ENCODE measurements at places on chromosomes 16 and 17.
A peak's percentile ranks its signal among the peaks of the same experiment; 100 is the strongest.

- no peak for DNase-seq
Observed at GRCh38 chr17:27466376-27466742, 10.1 kb downstream of the KSR1 start.

GRCh38 chr16:26102369-26102768, 410.6 kb downstream of the HS3ST4 start:
- no peak for DNase-seq

DNA sequence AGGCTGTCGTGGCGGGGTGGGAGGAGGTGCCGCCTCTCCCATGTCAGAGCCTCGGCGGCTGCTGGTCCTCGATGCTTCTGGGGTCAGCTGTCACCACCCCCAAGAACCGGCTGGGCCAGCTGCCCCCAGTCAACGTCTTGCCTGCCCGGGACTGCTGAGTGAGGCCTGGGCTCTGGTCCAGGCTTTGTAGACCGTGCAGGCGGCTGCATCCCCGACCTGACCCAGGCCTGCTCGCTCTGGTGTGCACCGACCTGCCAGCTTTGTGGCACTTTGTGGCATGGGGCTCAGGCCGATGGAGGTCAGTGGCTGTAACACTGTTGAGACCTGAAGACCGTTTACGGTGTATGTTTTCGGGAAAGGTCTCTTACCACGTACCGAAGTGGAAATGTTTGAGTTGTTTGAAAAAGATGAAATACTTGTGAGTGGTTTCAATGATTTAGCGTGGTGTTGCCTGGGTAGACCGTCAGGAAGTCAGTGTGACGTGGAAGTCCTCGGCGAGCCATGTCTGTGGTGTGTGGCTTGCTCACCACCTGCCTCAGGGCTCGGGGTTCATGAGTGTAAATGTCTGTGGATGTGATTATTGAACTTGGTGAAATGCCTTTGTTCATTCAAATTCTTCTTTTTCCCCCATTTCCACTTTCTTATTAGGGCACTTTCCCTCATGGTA, 53.2 kb upstream of the ZNF750 start:
- DNase-seq = no peak

- peak; percentile 99 for DNase-seq
Observed at GRCh38 chr17:34275881-34276280, 5.9 kb downstream of the CCL7 start.

GRCh38 chr17:2028737-2029136, 1.2 kb upstream of the DPH1 start:
- no peak for DNase-seq

DNA sequence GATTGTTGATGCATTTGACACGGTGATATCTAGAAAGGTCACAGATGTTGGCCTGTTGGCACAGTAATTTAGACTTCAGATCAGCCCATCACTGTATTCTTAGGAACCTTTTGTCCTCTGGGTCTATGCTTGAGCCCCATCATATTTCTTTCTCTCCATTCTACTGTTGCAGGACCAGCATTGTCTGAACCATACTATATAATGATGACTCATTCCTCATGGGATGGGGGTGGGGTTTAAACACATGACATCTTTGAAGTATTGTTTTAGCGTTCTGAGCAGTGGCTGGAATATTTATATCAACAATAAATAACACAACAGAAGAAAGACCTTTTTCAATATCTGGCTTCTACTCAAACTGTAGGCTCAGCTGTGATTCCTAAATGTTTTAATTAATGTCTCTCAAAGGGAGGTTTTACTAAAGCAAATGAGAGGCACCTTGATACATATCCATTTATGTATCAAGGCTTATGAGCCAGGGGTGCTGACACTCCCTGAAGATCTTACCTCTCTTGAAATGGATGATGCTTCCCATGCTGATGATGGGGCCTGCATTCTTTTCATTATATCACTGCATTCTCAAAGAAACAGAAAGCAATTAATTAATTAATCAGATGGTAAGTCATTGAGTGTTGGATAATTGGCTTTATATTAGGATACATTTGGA, 379.0 kb upstream of the GOT2 start:
- no peak for DNase-seq

- no peak for DNase-seq
Observed at GRCh38 chr17:77697480-77698400, 260.8 kb upstream of the TNRC6C start.

DNA sequence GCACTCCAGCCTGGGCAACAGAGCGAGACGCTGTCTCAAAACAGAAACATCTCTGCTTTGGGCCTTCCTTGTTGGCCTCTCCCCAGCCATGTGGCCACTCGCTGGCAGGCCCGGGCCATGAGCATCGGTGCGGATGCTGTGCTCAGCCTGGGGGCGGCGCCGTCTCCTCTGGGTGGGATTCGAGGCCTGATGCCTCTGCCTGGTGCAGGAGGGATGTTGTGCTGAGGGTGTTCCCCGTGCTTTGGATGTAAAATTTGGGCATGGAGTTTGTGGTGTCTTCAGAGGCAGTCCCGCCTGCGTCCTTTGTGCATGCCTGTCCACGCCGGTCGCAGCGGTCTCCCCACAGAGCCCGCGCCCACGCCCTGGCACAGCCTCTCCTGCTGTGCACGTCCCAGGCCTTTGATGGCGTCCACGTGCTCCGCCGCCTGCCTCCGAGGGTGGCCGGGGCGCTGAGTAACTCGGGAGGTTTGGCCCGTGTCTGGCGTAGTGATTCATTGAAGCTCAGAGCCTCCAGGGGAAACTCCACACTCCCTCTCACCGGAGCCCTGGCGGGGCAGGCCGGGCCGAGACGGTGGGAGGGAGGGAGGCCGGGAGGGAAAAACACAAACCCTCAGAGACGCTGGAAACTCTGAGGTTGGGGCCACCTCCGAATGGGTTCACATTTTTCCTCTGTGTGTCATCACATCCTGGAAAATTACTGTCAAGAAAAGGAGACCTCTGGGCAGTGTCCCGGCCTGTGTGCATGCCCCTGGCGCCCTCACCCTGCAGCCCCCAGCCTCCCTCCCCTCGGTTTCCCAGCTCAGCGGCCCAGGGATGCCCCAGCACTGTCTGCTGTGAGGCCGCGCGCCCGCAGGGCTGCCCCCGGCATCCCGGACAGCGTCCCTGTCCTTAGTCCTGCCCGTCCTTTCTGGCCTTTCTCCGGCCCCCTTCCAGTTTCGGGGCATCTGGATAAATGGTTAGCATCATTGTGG, 19.0 kb downstream of the CENPX start:
- DNase-seq = peak; percentile 96

DNA sequence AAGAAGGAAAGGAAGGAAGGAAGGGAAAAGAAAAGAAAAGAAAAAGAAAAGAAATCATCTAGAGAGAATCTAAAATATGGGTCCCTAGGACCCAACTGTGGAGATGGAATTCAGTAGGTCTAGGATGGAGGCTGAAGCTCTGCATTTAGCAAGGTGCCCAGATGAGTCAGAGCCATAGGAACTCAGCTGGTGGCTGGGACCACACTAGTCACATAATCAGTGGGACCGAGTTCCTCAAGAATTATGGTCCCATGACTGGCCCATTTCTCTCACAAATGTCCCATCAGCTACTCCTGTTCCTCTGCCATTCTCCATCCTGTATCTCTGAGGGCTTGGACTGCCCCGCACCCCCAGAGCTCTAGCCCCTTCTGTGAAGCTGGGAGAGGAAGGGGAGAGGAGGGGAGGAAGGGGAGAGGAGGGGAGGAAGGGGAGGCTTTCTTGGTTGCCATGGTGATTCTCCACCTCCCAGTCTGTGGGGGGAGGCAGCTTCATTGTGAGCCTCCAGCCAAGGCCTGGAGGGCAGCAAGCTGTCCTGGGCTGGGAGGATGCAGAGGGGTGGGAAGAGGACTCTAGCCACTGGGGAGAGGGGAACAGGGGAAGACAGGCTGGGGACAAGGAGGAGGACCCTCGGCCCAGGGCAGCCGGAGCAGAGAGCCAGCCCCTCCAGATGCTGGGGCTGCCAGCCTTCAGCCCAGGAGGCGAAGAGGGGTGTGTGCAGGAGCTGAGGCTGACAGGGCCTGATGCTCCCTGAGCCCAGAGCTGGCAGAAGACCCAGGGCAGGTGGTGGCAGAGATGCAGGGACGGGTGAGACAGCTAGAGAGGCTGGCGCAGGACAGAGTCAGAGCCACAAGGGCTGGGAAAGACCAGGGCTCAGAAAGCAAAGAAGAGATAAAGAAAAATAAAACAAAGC, 37.8 kb upstream of the LHX1 start:
- DNase-seq = no peak

GRCh38 chr17:73471924-73472323, 160.1 kb upstream of the CDC42EP4 start:
- no peak for DNase-seq

DNA sequence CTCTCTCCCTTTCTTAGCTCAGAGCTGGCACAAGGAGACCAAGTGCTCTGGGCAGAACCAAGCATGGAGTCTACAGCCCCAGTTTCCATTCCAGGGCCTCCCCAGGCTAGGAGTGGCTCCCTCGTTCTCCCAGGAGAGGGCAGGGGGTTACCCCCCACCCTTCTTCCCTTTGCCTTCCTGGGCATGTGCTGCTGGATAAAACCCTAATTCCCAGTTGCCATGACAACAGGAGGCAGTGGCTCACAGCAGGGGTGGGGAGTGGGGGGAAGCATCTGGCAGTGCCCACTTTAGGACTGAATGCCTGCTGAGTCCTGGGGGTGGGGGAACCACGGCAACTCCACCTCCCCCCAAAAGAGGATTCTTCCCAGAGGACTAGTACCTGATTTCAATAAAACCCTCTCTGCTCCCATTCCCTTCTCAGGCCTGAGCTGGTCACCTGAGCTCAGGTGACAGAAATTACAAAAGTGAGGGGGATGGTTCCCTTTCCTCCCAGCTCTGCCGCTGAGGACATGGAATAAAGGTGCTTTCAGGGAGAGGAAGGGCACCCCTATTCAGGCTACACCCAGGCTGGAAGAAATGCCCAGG, 1.8 kb downstream of the MPP2 start:
- DNase-seq = no peak

DNA sequence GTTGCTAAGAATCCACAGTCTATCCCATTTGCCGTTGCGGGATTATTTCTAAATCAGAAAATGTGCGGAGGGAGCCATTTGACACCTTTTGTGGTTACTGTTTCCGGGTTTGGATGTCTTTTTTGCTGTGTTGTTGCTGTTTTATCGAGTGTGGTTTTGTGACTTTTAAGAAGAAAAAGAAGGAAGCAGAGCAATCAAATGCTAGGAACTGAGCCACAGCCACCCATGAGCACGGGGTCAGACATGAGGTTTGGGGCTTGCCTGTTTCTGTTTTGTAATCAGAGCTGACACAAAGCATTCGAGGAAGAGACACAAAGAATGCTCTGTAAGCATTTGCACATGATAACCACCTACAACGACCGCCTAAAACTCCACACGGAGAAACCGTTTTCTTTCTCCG, 53.1 kb upstream of the CHMP6 start:
- DNase-seq = no peak

GRCh38 chr17:9850151-9850550, 24.4 kb downstream of the GLP2R start:
- DNase-seq = no peak

- DNase-seq = no peak
Observed at GRCh38 chr17:74119965-74120364, 83.5 kb upstream of the RPL38 start.

DNA sequence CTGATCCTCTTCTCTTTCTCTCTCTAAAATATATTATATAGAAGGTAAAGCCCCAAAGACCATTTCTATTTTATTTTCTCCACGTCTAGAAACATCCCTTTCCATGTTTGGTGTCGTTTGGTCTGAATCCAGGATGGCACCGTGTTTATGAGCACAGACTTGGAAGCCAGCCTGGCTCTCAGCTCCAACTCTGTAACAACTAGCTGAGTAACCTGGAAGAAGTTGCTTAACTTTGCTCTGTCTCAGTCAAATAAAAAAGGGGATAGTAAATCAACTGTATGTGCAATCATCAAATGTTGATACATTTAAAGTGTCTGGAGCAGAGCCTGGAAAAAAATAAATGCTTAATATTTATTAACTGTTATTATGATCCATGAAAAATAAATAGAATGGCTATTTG, 249.8 kb upstream of the MAF start:
- no peak for DNase-seq

- peak; percentile 81 for DNase-seq
Observed at GRCh38 chr17:58956997-58957724, 149.5 kb downstream of the TRIM37 start.

GRCh38 chr17:77546772-77547241, 406.0 kb downstream of the SEC14L1 start:
- DNase-seq = no peak

- DNase-seq = no peak
Observed at GRCh38 chr17:78823282-78824046, 17.1 kb downstream of the USP36 start.

DNA sequence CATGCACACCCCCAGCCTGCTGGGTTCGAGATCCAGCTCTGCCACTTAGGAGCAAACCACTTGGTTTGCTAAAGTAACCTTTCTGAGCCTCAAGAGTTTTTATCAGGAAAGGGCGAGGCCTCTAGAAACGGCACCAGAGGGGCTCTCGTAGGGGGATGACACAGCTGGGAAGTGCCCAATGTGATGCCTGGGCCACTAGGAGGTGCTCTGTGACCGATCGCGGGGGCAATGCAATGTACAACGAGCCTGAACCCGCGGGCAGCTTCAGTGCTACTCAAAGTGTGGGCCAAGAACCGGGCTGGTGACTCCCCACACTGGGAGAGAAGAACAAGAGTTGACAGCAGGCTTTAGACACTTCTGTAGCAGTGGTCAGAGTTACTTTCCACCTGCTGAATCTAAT, 9.4 kb downstream of the C16orf89 start:
- DNase-seq = peak; percentile 27

DNA sequence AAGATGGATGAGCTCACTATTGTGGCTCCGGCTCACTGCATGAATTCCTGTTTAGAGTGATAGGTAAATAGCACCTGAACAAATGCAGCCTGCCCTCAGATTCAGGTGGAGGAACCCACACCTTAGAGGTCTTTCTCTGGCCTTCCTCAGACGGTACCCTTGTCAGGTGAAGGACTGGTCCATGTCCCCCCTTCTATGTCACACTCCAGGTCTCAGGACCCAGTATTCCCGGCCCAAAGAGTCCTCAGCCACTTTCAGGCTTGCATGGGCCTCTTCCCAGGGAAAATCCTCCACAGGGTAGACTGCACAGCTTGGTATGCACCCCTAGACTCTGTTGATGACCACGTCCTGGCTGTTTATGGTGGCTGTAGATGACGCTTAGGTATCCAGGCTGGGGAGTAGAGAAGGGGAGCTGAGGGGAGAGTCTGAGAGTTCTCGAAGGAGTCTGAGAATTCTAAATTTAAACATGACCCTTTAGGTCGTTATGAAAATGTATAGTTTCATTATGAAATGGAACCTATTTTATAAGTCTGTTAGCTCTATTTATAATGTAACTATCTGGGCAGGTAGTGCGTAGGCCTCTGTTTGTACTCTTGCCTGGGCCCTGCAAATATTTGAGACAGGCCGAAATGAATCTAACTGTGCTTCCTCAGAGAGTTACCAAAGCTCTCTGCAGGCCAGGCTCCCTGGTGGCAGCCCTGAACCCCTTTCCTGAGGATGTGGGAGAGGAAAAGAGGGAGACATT, 32.5 kb upstream of the CCR7 start:
- no peak for DNase-seq

- no peak for DNase-seq
Observed at GRCh38 chr17:68570526-68570925, 30.6 kb downstream of the FAM20A start.

GRCh38 chr17:38914741-38915638, 10.4 kb upstream of the LASP1NB start:
- DNase-seq = no peak

GRCh38 chr17:58181796-58182195, 10.7 kb upstream of the EPX start:
- no peak for DNase-seq

GRCh38 chr16:57166951-57167350, 18.9 kb downstream of the PSME3IP1 start:
- peak; percentile 87 for DNase-seq

Measured in fibroblast of mammary gland (primary cell).